T-cell (primary cell): ENCODE measurements at places on chromosomes 1 and 21. TPM values are rescaled to one million over a fixed set of nuclear protein-coding genes. Genes with fewer than 3 reads are reported as not detected.

Gene LRIG2
- 19.5 TPM for total RNA-seq

DNA sequence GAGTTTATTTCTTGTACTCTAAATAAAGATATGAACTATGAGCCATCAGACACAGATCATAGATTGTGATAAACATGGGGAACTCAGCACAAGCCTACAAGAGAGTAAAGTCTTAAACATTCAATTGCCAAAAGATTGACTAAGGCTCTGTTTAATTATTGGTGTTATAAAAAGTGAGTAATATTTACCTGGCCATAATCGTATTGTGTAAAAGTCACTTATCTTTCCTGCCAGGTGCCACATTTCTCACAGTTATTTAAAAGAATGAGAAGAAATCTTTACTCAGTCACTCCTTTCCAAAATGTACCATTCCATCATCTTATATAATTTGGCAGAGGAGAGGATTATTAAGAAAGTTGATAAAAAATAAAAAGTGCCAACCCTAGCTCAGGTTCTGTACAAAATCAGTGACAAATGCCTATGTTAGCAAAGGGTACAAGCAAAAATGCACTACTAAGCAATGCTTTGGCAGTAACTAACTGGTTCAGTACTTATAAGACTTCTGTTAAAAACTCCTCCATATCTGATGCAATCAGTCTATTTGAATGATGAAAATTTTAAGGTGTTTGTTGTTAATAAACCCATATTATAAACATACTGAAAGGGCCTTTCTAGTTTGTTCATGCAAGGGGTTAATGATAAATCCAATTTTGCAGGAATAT, 5.8 kb upstream of the NR5A2 start:
- DNase-seq = no peak

Gene IFI6
- 52.1 TPM for total RNA-seq

GRCh38 chr1:149844101-149844500, 55.3 kb upstream of the BOLA1 start:
- DNase-seq = no peak

- no peak for DNase-seq
These were observed 154.8 kb downstream of the NTPCR start for GRCh38 chr1:233105225-233105624.

- no peak for DNase-seq
These were observed 211.8 kb upstream of the PKN2 start for GRCh38 chr1:88472298-88472697.

GRCh38 chr1:233114860-233115259, 164.4 kb downstream of the NTPCR start:
- no peak for DNase-seq

GRCh38 chr1:47424336-47424982, 8.4 kb downstream of the FOXE3 start:
- DNase-seq = no peak

- no peak for DNase-seq
These were observed 44.8 kb downstream of the UCHL5 start for GRCh38 chr1:193014400-193014799.

DNA sequence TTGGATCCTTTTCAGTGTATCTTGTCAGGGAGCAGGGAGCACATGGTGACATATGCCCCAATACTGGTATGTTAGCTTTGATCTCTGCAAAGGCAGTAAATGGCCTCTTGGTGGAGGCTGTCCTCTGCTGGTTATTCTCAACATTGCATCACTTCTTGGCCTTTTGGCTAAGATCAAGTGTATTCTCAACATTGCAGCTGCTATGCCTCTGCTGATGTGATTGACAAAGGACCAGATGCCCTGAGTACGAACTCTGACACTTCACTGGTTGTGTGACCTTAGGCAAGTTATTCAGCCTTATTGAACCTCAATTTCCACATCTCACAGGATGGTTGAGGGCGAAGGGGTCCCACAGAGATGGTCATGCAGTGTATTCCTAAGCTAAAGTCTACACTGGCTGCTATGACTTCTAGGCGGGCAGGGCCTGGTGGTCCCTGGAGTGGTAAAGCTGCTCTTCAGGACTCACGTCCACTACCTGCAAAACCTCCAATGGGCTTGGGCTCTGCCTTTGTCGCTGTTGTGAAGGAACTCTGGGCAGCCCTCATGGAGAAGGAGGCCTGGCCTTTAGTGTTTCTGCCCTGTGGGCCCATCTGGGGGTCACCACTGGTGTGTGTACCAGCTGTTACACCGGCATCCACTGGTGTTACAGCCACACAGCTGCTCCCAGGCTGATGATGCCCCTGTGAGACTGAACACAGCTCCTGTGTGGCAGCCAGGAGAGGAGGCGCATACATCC, 64.8 kb downstream of the DNTTIP2 start:
- DNase-seq = no peak

- no peak for DNase-seq
These were observed 62.9 kb downstream of the MDM4 start for GRCh38 chr1:204578867-204579664.

Gene KIF21B
- 70.8 TPM for total RNA-seq

Gene DYNLT5
- 0.78 TPM for total RNA-seq

Gene SMIM1
- 6.2 TPM for total RNA-seq

Gene APOBEC4
- not detected for total RNA-seq

Gene OR10Z1
- not detected for total RNA-seq
